SIG-M5 (cell line): ENCODE measurements at places on chromosomes 16 and 17.

GRCh38 chr17:58244963-58245362, 6.6 kb downstream of the LPO start:
- no peak for DNase-seq

DNA sequence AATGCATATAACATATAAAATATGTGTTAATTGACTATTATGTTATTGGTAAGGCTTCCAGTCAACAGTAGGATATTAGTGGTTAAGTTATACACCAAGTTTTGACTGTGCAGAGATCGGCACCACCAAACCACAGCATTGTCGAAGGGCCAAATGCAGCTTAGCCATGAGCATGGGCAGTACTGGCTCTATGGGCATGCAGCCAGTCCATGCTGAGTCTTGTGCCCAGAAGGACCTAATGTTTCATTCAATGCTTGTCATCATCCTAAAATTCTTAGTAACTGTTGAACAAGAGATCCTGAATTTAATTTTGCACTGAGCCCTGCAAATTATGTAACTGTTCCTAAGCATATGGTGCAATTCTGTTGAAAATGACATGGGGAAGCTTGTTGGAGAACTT, 233.4 kb upstream of the HS3ST3A1 start:
- no peak for DNase-seq

DNA sequence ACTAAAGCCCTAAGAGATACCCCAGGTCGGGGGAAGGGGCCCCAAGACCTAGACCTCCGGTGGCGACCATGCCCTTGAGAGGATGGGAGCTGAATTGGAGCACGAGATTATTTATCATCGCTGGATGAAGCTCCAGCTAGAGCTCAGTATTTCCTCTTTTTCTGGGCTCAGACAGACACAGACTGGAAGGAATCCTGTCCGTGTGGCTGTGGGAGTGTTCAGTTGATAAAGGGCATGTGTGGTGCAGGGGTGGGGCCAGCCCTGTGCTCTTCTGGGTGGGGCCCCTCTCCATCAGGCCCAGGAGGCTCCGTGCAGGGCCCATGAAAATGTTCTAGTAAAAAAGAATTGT, 6.3 kb upstream of the CBX4 start:
- DNase-seq = no peak

GRCh38 chr17:61480414-61480807, 28.2 kb downstream of the TBX4 start:
- DNase-seq = no peak

DNA sequence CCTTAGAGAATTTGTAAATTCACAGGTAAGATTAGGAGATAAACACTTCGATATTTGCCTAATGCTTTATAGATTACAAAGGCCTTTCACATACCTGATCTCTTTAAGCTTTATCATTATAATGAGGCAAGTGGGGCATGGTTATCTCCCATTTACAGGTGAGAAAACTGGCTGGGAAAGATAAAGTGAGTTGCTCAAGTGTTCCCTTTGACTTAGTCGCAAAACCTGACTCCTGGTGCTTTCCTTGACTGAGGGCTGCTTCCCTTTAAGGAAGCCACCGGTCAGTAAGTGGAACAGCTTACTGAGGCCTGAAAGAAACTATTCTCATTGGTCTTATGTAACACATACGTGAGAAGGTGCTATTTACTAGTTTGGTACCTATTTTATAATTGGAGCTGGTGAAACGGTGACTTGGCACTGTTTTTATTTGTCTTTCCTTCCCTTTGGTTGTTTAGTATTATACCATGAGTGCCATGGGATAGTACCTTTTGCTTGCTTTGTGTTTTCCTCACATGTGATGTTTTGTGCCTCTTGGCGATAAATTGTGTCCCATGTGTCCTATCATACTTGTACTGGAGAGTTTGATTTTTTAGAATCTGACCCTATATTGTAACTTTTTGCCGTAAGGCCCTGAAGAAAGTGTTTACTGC, 57.2 kb downstream of the NUP88 start:
- DNase-seq = no peak

DNA sequence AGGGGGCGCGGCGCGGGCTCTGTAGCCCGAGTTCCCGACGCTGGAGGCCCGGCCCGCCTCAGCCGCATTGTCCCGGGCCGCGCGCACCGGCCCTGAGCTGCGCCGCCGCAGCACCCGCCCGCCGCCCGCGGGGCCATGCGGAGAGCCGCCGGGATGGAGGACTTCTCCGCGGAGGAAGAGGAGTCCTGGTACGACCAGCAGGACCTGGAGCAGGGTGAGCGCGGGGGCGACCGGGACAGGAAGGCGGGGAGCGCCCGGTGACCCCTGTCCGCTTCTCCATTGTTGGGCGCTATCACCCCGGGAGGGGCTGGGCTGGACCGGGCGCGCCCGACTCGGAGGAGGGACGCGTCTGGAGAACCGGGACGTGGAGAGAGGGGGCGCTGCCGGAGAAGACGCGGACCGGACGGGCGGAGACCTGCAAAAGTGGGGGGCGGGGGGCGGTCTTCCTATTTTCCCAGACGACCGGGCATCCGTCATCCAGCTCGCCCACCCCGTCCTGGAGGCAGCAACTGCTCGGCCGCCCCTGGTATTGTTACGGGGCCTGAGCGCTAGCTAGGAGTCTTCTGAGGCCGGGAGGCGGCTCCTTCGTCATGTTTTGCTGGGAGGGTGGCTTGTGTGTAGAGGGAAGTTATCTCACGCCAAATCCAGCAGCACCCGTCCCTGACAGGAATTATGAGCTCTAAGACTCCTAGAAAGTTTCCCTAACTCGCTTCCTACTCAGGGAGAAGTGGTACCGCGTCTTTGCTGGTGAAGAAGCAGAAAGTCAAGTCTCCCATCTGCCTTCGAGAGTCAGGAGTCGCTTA, 678 bp downstream of the CDR2L start:
- no peak for DNase-seq

- DNase-seq = no peak
Observed at GRCh38 chr16:29254676-29255495, 151.6 kb downstream of the NPIPB11 start.

DNA sequence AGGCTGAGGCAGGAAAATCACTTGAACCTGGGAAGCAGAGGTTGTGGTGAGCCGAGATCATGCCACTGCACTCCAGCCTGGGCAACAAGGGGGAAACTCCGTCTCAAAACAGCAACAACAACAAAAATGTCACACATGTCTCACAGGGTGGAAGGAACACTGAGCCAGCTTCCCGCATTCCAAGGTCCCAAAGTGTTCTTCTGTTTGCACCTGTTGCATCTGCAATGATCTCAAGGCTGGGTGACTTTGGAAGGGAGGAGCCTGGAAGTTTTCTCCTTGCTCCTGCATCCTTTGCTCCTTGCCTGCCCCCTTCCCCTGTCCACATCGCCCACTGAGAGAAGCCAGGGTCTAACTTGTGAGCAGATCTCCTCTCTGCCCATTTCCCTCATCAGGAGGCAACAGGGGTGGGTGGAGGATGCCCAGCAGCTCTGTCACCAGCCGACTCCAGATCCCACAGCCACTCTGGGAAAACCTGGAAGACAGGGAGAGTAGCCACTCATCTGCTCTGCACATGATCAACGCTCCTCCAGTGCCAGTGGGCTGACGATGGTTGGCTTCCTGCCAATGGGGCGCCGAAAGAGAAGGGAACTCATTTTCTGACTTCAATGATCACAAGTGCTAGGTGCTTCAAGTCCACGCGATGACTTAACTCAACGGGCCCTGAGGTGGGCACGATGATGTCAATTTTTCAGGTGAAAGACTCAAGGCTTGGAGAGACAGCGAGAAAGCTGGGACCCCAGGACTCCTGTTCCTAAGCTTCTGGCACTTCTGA, 12.6 kb downstream of the CHST6 start:
- DNase-seq = no peak

DNA sequence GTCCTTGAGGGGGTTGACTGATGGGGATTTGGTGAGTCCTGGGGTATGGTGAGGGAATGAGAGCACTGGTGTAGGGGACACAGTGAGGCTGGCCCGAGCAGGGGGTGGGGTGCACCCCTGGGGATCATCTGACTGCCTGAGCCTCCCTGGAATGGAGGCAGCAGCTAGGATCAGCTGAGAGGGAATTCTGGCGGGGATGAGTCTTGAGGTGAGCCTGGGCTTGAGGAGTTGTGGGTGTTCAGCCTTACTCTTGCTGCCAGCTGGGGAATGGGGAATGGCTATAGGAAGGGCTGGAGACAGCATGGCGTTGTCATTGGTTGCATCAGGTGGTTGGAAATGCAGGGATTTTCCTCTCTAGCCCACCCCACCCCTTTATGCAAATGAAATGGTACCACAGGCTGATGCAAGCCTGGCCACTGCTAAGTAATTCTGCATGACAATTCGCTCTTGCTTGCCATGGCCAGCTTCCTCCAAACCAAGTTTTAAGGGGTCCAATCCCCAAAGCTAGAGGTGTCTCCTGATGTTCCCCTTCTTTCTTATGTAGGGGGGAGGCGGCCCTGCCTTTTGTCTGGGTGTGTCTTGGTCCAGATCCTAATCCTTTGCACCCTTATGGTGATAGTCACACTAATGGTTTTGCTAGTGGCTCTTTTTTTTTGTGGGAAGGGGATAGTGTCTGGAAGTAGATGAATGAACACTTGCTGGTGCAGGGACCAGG, 7.5 kb downstream of the NFE2L1 start:
- no peak for DNase-seq

- DNase-seq = no peak
Observed at GRCh38 chr17:32798938-32799337, 78.0 kb downstream of the MYO1D start.
